Breast epithelium (tissue), 4 donors: ENCODE measurements at places on chromosomes 6 and 20. TPM values are rescaled to one million over a fixed set of nuclear protein-coding genes. Genes with fewer than 3 reads are reported as not detected.

- DNase-seq: no peak
These were observed 280.0 kb upstream of the TBX18 start for GRCh38 chr6:85044361-85044760.

BMP7 gene
- total RNA-seq: 1.6 TPM

GSTA3 gene
- not detected for total RNA-seq

DNA sequence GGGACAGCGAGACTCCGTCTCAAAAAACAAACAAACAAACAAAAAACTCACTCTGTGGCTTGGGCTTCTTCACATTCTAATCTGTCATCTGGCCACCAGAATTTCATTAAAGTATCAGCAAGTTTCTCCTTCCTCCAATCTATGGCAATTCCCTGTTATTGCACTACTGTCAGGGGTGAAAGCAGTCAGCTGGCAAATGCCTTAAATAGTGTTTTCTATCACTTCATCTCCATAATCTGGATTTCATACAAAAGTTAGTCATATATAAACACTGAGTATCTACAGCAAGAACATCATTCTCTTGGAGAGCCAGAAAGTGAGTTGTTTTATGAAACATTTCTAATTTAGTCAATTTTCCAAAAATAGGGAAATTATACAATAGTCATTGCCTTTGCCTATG, 56.1 kb downstream of the PHACTR3 start:
- no peak for DNase-seq

DNA sequence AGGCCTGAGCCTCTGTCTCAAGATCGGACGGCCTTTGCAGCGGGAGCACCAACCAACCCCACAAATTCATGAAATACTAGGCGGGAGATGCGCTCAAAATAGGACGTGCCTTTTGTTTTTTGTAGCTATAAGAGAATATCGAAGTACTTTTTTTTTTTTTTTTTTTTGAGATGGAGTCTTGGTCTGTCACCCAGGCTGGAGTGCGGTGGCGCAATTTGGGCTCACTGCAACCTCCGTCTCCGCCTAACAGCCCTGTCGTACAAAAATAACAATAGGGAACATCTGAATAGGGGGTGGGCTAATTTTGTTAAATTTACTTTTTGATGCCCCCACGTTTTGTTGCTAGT, 5.9 kb upstream of the TUBB2A start:
- DNase-seq: no peak

- DNase-seq: no peak
These were observed 37.2 kb upstream of the RNF24 start for GRCh38 chr20:4052554-4052953.

DNA sequence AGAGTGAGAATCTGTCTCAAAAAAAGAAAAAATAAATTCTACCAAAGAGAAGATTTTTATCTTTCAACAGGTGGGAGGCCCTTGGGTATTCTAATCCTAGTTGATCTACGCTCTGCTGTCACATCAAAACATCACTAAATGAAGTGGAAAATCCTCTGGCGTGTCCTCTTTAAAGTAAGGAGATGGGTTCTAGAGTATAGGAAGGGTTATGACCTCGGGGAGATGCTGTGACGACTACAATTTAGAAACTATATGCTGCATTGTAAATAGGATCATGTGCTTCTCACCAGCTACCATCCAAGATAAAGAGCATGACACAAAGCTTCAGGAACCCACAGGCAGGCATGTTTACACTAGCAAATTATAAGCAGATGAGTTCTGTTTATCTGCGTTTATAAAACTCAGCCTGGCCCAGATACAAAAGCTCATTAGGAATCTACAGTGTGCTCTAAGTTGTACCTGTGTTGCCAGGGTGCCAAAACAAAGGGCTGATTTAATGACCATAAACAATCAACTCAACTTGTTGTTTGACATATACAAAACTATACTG, 197.1 kb upstream of the PLN start:
- DNase-seq: no peak

- peak; percentile 79 for DNase-seq
These were observed 117.0 kb downstream of the RTN4IP1 start for GRCh38 chr6:106512048-106512967.

GRCh38 chr6:133594652-133595110, 294.2 kb upstream of the TCF21 start:
- no peak for DNase-seq

CD83 gene
- 4.0 TPM for total RNA-seq

DNA sequence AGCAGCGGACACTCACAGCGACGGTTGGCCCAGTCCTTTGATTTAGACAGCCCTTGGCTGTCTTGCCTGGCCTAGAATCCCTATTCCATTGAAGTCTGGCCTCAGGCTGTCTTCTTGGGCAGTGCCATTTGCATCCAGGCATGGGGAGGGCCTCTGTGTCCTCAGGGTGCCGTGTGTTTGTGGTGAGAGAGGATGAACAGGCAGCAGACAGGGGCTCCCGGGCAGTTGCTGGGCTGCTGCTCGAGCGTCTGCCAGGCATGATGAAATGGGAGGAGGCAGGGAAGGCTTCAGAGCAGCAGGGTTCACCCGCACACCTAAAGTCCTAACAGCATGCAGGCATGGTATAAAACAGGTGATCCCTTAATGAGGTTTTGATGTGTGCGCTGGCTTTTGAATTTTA, 126.9 kb downstream of the SOBP start:
- no peak for DNase-seq

- no peak for DNase-seq
These were observed 80.7 kb upstream of the TRAF3IP2 start for GRCh38 chr6:111686249-111686931.

DNA sequence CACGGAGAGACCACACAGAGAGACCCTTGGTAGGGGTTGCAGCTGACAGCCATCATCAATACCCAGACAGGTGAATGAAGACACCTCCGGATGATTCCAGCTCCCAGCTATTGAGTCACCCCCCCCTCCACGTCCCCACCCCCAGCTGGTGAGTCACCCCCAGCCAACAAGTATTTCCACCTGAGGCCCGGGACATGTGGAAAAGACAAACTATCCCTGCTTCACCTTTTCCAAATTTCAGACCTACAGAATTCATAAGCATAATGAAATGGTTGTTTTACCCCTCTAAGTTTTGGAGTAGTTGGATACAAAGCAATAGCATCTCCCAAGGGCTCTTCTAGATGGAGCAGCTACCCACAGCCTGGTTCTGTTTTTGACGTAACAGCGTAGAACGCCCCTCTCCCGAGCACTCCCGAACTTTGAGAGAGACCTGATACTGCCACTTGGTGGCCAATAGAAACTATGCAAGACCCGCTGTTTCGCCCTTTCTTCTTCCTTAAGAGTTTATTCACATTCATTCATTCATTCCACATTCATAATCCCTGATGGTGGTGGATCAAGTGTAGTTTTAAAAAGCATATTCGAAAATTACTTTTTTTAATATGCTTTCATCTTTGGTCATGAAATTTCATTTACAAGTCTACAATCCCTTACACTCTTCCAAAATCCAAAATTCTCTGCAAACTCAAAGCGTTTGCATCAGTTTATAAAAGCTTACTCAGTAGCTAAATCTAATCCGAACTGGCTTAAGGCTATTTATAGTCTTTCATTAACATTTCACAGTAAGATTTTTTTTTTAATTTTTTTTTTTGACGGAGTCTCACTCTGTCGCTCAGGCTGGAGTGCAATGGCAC, 15.1 kb upstream of the PPP1R16B start:
- no peak for DNase-seq

GRCh38 chr6:18976966-18977365, 589.8 kb downstream of the RNF144B start:
- no peak for DNase-seq

GRCh38 chr6:84788689-84789088, 24.3 kb upstream of the TBX18 start:
- DNase-seq: no peak

NKAIN4 gene
- total RNA-seq: not detected

- no peak for DNase-seq
These were observed 30.2 kb downstream of the MYLIP start for GRCh38 chr6:16158943-16159557.

DNA sequence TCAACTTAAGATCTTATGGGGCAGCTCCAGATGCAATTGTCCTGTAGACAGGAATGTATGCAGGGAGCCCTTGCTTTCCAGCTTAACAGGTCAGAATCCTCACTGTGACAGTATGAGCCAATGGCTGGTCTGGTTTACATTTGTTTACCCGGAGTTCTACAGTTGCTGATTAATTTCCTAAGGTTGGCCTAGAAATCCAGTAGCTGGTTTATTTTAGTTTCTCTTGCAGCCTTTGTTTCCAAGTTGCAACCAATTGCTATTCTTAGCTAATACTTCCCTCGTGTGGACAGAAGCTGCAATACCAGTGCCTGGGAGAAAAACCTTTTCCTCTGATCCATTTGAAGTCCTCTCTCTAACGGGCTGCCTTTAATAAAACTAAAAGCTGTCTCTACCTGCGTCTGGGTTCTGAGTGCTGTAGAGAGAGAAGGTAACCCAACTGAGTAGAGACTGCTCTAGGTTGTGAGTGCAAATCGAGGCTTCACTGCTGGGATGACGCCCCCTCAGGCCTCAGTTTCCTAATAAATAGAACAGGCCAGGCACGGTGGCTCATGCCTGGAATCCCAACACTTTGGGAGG, 45.9 kb downstream of the ZNF217 start:
- DNase-seq: peak; percentile 23

- no peak for DNase-seq
These were observed 177.4 kb upstream of the SGK1 start for GRCh38 chr6:134495203-134495889.

TDRD6 gene
- total RNA-seq: 2.5 TPM
